ENCODE measurements at places on chromosomes 5 and 9.

GRCh38 chr9:136979769-136980587 is 2.7 kb downstream of the PTGDS start:
- no peak for DNase-seq

GRCh38 chr5:40312205-40312604 is 367.5 kb upstream of the PTGER4 start:
- no peak for DNase-seq

DNA sequence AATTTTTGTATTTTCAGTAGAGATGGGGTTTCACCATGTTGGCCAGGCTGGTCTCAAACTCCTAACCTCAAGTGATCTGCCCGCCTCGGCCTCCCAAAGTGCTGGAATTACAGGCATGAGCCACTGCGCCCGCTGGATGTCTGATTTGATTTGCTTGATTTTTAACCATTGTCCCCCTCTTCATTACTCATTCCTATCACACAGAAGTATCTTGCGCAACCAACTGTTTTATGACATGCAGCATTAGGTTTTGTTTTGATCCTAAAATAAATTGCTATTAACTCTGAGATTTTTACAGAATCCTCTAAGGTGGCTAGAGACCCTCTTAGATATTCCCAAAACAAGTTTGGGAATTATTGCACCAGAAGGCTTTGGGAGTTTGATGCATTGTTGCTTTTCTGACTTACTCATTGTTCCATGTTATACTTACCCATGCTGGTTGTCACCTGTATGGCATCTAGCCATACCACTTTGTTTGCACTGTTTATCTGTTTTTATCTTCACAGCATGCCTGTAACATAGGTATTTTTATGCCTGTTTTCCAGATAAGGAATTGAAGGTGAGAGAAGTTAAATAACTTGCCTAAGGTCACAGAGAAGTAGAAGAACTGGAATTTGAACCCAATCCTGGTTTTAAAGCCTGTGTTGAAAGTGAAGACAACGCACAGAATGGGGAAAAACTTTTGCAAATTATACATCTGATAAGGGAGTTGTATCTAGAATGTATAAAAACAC is 35.9 kb upstream of the PWWP2A start:
- no peak for DNase-seq

DNA sequence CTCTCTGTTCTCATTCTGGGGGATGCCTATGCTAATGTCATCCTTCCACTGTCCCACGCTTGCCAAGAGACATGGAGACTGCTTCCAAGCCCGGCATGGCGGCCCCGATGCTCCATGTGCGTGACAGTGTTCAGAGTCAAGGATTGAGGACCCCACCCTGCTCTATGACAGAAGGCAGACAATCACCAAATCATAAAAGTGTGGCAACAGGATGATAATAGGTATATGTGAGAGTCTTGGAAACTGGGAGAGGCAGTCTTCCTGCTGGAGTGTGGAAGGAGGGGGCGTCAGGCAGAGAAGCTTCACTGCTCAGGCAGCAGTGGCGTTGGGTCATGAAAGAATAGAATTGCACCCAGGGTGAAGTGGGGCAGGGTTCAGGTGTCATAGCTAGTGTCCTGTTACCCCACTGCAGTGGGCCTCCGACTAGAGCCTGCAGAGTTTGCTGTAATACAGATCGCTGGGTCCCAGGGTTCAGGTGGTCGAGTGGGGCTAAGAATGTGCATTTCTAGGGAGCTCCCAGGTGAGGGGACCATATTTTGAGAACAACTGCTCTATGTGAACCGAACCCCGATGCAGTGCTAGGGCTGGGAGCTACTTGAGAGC is 12.5 kb upstream of the GADD45G start:
- no peak for DNase-seq

- no peak for DNase-seq
Measured at GRCh38 chr5:44565360-44565759, 176.1 kb upstream of the FGF10 start.

DNA sequence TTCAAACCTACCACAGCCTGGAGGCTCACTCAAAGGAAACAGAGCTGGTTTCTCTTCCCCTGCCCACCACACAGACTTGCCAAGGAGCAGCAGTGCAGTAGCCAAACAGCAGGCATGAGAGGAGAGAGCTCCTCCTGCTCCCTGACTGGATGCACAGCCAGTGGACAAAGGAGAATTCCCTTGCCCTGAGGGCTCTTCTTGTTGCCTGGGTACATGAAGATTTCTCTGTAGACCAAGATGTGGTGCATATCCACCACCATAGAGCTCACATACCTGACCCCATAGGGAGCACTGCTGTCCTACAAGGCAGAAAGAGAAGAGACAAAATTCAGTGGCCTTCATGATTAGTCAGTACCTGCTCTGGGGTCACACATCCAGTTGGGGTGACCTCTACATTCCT is 56.3 kb upstream of the SPATA31E1 start:
- no peak for DNase-seq

GRCh38 chr5:160159991-160160792 is 40.9 kb upstream of the PWWP2A start:
- DNase-seq, result no peak

- DNase-seq, result no peak
Measured at GRCh38 chr5:148805326-148806290, 20.8 kb upstream of the ADRB2 start.

- no peak for DNase-seq
Measured at GRCh38 chr5:117803533-117803932, 1184.8 kb downstream of the DTWD2 start.

DNA sequence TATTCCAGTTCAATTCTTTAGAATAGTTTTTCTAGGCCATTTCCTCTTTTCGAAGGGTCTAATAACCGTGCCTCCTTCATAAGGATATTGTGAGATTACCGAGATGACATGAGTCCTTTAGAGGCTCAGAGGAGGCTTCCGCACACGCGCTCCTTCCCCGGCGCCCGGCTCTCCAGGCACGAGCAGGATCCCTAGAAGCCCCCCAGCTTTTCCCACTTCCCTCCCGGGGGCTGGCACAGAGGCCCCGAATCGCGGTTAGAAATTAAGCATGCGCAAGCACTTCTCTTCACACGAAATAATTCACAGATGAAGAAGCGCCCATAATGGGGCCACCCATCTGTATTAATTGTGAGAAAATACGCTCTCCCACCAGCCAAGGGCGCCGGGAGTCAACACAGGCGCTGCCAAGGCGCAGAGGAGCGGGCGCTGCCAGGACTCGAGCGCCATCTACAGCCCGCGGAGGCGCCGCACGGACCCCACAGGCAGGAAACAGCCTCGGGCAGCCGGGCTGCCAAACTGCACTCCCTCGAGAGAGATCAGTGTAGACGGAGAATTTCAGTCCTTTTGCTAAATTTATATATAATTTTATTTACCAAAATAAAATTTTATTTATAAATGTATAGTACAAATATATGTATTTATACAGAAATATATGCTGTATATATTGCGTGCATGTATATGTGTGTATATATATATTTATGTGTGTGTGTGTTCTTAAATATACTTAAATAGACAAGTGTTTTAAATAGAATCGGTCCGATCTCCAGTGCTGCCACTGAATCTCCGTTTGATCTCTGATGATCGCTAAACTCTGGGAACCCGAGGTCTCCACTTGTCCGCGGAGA is 258.1 kb upstream of the NFIL3 start:
- DNase-seq, result peak; percentile 11
